ENCODE measurements at places on chromosomes 11 and 22.

GRCh38 chr11:91243630-91244029, 981.0 kb upstream of the FAT3 start:
- H3K36me3 ChIP-seq: no peaks in the 10 kb centered on the region
- H3K27me3 ChIP-seq: no peaks in the 10 kb centered on the region
- DNase-seq: no peak
- H3K4me1 ChIP-seq: no peaks in the 10 kb centered on the region

- DNase-seq: no peak
- H3K27me3 ChIP-seq: no peaks in the 10 kb centered on the region
- H3K36me3 ChIP-seq: peaks cover 41% of the 10 kb centered on the region
- no peak overlapping the region for H3K4me3 ChIP-seq
Measured at GRCh38 chr11:72836111-72836510, 21.9 kb downstream of the ATG16L2 start.

DNA sequence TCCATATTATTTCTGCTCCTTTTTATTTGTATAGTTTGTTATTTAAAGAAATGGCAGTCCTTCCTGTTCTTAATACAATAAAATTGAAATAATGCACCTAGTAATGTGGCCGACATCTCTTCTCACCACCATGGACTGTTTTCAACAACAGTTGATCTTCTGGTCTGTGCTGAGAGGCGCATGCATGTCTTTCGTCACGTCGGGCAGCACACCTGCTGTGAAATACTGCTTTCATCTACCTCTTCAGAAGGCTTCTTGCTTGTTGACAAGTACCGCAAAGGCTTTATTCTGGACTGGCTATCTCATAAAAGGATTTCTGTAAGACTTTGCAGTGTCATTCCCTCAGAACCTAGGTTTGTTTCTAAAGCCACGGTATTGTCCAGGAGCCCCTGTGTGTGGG, 13.9 kb upstream of the MYO18B start:
- peaks cover 21% of the 10 kb centered on the region for H3K4me1 ChIP-seq
- no peaks in the 10 kb centered on the region for H3K27me3 ChIP-seq
- H3K36me3 ChIP-seq: peaks cover 46% of the 10 kb centered on the region
- no peak for DNase-seq
- no peak overlapping the region for H3K27ac ChIP-seq

DNA sequence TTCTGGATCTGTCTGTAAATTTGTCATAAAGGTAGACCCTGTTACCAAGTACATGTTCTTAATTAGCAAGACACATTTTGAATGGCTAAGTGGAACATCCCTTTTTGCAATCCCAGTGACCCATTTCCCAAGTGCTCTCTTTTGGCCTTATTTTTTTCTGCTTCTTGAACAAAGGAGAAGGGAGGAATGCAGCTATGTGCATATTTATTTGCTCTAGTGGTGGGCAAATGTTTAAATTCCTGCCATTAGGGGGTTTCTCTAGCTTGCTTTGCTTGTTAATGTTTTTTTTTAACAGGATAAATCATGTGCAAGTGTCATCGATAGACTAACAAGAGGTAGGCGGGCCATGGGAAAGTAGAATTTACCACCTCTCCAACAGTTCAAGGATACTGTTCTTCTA, 135.7 kb downstream of the COMMD9 start:
- DNase-seq: no peak
- no peaks in the 10 kb centered on the region for H3K36me3 ChIP-seq
- H3K4me1 ChIP-seq: peaks cover 4% of the 10 kb centered on the region
- H3K27me3 ChIP-seq: no peaks in the 10 kb centered on the region

- H3K27me3 ChIP-seq: no peaks in the 10 kb centered on the region
- DNase-seq: peak; percentile 77
- H3K4me3 ChIP-seq: peak overlapping the region; percentile 78
- H3K27ac ChIP-seq: peak overlapping the region; percentile 99
- peaks cover 65% of the 10 kb centered on the region for H3K36me3 ChIP-seq
Measured at GRCh38 chr11:64858467-64859263, 14.2 kb upstream of the CDC42BPG start.

DNA sequence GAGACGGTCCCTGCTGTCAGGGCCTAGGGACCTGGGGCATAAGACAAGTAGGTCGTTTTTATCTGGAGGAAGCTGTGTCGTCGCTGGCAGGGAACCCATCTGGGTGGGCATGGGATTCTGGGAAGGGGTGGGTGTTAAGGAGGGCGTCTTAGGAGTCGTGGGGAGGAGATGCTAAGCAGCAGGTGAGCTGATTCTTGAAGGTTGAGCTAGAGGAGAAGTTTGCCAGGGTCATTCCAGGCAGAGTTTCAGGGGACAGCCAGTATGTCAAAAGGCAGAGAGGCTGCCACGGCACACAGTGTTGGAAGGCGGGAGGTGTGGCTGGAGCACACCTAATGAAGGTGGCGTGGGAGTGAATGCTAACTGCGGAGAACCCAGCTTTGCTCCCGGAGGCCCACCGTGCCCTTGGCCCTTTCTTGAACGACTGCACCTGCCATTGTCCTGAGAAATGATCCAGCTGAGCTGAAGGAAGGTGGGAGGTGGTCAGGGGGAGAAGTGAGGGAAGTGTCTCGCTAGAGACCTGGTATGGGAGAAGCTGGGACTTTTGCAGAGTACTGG, 1.3 kb downstream of the FAM118A start:
- no peak for DNase-seq
- no peaks in the 10 kb centered on the region for H3K27me3 ChIP-seq
- peaks cover 52% of the 10 kb centered on the region for H3K4me1 ChIP-seq
- H3K27ac ChIP-seq: peak overlapping the region; percentile 79

DNA sequence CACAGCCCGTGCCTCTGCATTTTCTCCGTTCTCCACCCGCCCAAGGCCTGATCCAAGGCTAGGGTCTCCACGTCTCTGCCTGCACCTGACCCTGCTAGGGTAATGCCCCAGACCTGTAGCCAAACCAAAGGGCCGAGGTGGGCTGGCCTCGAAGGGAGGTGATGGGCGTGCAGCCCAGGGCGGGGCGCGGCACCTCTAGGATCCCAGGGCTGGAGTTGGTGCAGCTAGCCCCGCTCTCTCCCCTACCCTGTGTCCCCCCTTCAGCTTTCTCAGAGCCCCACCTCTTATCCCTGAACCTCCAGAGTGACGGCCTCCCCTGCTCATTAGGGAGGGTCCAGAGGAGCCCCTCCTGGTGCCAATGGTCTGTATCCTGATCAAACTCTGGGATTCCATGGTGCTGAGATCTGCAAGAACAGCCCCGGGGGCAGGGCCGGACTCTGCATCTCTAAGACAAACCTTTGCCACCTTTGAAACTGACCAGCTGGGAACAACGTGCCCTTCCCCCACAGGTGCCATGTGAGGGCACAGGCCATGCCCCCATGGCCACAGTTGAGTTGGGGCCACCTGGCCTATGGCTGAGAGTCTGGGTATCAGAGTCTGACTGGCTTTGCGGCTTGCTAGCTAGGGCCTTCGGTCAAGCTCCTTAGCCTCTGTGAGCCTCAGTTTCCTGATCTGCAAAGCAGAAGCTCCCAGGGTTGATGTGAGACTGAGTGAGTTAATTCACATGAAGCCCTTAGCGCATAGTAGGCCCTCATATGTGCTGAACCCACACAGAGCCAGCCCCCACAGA, 23.1 kb upstream of the CBX7 start:
- H3K4me3 ChIP-seq: no peak overlapping the region
- no peaks in the 10 kb centered on the region for H3K36me3 ChIP-seq
- no peaks in the 10 kb centered on the region for H3K27me3 ChIP-seq
- H3K4me1 ChIP-seq: peaks cover 63% of the 10 kb centered on the region
- no peak for DNase-seq

- H3K36me3 ChIP-seq: no peaks in the 10 kb centered on the region
- H3K27ac ChIP-seq: no peak overlapping the region
- H3K4me3 ChIP-seq: no peak overlapping the region
- H3K27me3 ChIP-seq: no peaks in the 10 kb centered on the region
- no peaks in the 10 kb centered on the region for H3K4me1 ChIP-seq
Measured at GRCh38 chr11:121842192-121842585, 273.8 kb downstream of the BLID start.

GRCh38 chr22:27164781-27165503, 507.6 kb downstream of the MIAT start:
- no peak for DNase-seq
- H3K4me1 ChIP-seq: no peaks in the 10 kb centered on the region

- no peak overlapping the region for H3K27ac ChIP-seq
- no peak for DNase-seq
- no peaks in the 10 kb centered on the region for H3K36me3 ChIP-seq
- H3K4me3 ChIP-seq: no peak overlapping the region
Measured at GRCh38 chr11:6258571-6259081, 1.0 kb upstream of the CCKBR start.

GRCh38 chr11:85827748-85828639, 17.1 kb upstream of the SYTL2 start:
- peak overlapping the region; percentile 63 for H3K27ac ChIP-seq
- H3K4me1 ChIP-seq: peaks cover 44% of the 10 kb centered on the region
- DNase-seq: peak; percentile 59
- H3K36me3 ChIP-seq: peaks cover 2% of the 10 kb centered on the region

GRCh38 chr11:129976328-129976727, 26.3 kb downstream of the PRDM10 start:
- no peaks in the 10 kb centered on the region for H3K27me3 ChIP-seq
- no peak overlapping the region for H3K4me3 ChIP-seq
- DNase-seq: no peak
- no peak overlapping the region for H3K27ac ChIP-seq

DNA sequence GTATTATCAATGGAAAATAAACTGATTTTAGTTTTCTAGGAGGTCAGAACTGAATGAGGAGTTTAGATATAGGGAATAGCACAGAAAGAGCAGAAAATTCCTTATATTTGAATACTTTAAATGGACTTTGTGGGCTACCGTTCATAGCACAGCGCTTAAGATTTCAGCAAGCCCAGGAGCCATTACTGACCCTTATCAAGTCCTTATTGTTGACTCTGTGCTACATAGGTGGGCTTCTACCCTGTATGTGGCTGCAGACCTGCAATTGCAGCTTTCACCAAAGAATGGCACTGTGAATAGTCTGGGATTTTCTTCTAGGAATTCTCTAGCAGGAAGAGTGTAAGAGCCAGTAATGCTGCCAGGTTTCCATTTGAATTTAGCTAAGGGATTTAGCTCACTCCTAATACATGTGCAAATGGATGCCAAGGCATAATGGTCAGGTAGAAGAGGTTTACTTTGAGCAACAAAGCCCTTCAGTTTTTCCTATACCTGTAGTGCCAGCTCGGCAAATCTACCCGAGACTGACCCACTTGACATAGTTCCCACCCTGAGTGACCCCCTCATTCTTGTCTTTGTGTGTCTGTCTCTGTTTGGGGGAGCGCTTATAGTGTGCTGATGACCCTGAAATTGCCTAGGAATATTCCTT, 42.5 kb upstream of the DLAT start:
- no peak for DNase-seq
- H3K27ac ChIP-seq: no peak overlapping the region
- peaks cover 4% of the 10 kb centered on the region for H3K4me1 ChIP-seq
- no peaks in the 10 kb centered on the region for H3K36me3 ChIP-seq

DNA sequence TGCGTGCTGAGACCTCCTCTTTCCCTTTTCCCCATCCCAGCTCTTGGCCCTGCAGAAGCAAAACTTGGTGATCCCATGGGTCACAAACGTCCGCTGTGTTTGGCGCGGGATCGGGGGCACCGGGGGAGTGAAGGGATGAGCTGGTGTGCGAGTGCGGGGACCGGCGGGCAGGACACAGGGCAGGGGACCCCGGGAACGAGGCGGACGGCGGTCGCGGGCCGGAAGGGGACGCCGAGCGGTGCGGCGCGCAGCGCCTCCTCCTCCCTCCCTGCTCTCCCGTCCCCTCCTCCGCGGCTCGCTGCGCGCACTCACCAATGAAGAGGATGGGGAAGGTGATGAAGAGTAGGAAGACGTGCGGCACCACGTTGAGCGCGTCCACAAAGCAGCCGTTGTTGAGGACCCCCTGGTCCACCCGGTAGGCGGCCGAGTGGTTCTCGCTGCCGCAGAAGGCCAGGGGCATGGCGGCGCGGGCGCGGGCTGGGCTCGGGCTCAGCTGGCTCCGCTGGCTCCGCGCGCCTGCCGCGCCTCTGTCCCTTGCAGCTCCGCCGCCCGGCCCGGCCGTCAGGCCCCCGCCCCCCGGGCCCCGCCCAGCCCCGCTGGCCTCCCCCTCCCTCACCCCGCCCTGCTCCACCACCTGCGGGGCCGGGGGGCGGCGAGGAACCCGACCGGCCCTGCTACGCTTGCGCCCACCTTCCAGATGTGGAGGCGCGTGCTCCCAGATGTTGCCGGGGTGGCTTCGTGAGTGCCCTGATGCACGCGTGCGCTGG, at the start of gene ABCC8:
Gene ABCC8 (minus strand): TSS at position 529 of the 767 bp plus-strand sequence. CDS start 69 bp downstream, at position 460.
- no peaks in the 10 kb centered on the region for H3K36me3 ChIP-seq
- peaks cover 79% of the 10 kb centered on the region for H3K27me3 ChIP-seq
- DNase-seq: peak; percentile 26
- H3K4me3 ChIP-seq: peak within 1 kb of the TSS; percentile 50
- H3K27ac ChIP-seq: no peak within 1 kb of the TSS

DNA sequence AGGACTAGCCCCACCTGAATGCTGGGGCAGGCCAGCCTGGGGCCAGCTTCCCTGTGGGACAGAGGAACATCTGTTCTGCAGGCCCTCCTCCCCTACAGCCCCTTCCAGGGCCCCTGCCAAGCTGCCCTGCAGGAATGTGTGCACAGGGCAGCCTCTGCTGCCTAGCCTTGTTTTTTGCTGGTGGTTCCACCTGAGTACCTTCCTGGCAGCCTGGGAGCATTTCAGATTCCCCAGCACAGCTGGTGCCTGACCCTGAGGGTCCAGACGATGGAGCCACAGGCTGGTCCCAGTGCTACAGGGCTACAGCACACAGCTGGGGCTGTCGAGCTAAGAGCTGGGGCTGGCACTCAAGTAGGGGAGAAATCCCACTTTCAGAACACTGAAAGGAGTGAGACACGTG, 22.3 kb upstream of the GPR83 start:
- H3K27me3 ChIP-seq: no peaks in the 10 kb centered on the region
- no peak overlapping the region for H3K27ac ChIP-seq
- H3K4me3 ChIP-seq: no peak overlapping the region
- peaks cover 47% of the 10 kb centered on the region for H3K36me3 ChIP-seq

- H3K27ac ChIP-seq: no peak overlapping the region
- DNase-seq: no peak
Measured at GRCh38 chr11:131637469-131638175, 267.2 kb downstream of the NTM start.

Measured in activated CD8-positive, alpha-beta T cell treated with anti-CD3 and anti-CD28 coated beads, Interleukin-2, amount 10 ng/mL, durations not matched to agents 7 days and 5 days (primary cell).